Lung (tissue), 17 donors: ENCODE measurements at places on chromosomes 7 and 10.
A peak's percentile ranks its signal among the peaks of the same experiment; 100 is the strongest.

DNA sequence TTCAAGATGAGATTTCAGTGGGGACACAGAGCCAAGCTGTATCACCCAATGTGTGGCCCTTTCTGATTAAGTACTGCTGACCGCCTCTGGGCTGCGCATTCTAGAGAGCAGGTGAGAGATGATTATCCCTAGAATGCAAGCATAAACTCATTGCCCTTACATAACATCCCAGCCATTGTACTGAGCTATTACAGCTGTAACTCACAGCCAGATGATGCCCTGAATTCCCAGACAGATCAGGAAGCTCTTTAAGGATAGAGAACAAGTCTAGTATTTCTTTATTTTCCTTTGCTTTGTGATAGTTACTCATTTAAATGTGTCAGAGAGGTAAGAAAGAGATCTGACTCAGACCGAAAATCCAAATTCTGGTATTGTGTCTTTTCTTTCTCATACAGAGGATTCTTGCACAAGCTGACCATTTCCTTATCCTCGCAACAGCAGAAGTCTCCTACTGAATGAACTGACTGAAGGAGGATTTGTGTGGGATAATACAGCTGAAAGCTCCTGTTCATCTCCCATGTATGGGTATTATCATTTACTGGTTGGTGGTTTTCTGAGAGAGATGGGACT, 58.4 kb downstream of the ZNF22 start:
- H3K27ac ChIP-seq = no peak overlapping the region
- no peaks in the 10 kb centered on the region for H3K4me1 ChIP-seq
- no peak for DNase-seq
- no peak overlapping the region for H3K4me3 ChIP-seq
- H3K27me3 ChIP-seq = no peaks in the 10 kb centered on the region

- peaks cover 5% of the 10 kb centered on the region for H3K4me1 ChIP-seq
- peak overlapping the region; percentile 96 for H3K4me3 ChIP-seq
- no peaks in the 10 kb centered on the region for H3K27me3 ChIP-seq
- H3K27ac ChIP-seq = peak overlapping the region; percentile 93
- DNase-seq = no peak
- H3K36me3 ChIP-seq = no peaks in the 10 kb centered on the region
Measured at GRCh38 chr7:98107313-98107721, 655 bp downstream of the LMTK2 start.

GRCh38 chr7:157273208-157274093, 63.4 kb upstream of the DNAJB6 start:
- no peak overlapping the region for H3K4me3 ChIP-seq
- DNase-seq = peak; percentile 64
- H3K36me3 ChIP-seq = peaks cover 1% of the 10 kb centered on the region
- H3K27me3 ChIP-seq = no peaks in the 10 kb centered on the region
- H3K27ac ChIP-seq = no peak overlapping the region
- H3K4me1 ChIP-seq = no peaks in the 10 kb centered on the region

DNA sequence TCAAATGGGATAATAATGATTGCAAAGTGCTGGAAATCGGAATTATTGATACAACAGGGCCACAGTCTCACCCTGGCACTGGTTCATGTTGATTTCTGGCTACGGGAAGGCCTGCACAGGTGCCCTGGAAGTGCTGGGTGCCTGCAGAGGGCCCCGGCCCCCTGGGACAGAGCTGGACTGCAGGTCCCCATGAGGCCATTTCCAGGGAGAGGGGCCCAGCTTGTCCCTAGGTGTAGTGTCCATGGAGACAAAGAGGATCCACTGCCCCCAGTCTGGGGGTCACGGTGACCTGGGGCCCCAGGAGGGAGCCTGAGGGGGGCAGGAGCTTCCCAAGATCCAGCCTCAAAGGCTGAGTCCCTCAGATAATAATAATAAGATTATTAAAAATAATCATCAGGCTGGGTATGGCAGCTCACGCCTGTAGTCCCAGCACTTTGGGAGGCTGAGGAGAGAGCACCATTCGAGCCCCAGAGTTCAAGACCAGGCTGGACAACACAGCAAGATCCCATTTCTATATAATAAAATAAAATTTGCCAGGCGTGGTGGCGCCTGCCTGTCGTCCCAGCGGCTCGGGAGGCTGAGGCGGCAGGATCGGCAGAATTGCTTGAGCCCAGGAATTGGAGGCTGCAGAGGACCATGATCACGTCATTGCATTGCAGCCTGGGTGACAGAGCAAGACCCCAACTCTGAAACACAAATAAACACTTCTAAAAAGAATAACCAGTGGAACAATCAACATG, 98.1 kb downstream of the MICALL2 start:
- H3K27me3 ChIP-seq = peaks cover 9% of the 10 kb centered on the region
- H3K4me3 ChIP-seq = no peak overlapping the region
- DNase-seq = no peak
- no peak overlapping the region for H3K27ac ChIP-seq
- no peaks in the 10 kb centered on the region for H3K4me1 ChIP-seq

- DNase-seq = peak; percentile 21
- no peaks in the 10 kb centered on the region for H3K36me3 ChIP-seq
- H3K4me3 ChIP-seq = no peak overlapping the region
- H3K27me3 ChIP-seq = no peaks in the 10 kb centered on the region
- H3K4me1 ChIP-seq = no peaks in the 10 kb centered on the region
- H3K27ac ChIP-seq = no peak overlapping the region
Measured at GRCh38 chr10:29144126-29144525, 144.7 kb upstream of the LYZL1 start.

- no peak within 1 kb of the TSS for H3K4me3 ChIP-seq
- H3K36me3 ChIP-seq = no peaks in the 10 kb centered on the region
- no peak within 1 kb of the TSS for H3K27ac ChIP-seq
- H3K27me3 ChIP-seq = no peaks in the 10 kb centered on the region
Measured at GRCh38 chr7:105581066-105581811, at the start of gene EFCAB10. TSS of gene EFCAB10 (minus strand) at chr7:105581493. CDS start at chr7:105581463, 30 bp downstream.

DNA sequence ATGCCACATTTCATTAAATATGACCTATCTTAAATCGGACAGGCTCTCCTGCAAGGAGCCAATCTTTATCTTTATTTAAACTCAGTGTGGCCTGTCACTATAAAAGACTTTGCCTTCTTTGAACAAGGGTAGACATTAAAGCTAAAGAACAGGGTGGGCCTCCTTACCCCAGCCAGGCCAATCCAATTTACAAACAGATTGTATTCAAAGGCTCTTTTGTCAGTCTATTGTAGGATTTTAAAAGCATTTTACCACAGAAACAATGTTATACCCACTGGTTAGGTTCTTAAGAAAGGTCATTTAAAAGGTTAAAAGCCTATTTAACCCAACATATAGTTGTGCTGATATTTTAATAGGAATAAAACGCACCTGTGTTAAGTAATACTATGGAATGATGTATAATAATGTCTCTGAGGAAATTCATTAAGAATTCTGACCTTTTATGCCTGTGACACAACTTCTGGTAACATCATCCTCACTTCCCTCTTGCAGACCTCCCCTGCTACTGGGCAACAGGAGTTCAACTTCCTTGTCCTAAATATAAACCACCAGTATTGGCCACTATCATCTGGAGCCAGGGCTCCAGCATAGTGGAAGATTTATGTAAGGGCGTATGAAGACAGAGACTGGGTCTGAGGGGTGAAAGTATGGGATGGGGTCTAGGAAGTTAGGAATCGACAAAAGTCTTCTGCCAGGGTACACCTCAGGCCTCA, 32.5 kb downstream of the MTERF1 start:
- H3K4me1 ChIP-seq = no peaks in the 10 kb centered on the region
- H3K36me3 ChIP-seq = no peaks in the 10 kb centered on the region
- no peak overlapping the region for H3K27ac ChIP-seq

DNA sequence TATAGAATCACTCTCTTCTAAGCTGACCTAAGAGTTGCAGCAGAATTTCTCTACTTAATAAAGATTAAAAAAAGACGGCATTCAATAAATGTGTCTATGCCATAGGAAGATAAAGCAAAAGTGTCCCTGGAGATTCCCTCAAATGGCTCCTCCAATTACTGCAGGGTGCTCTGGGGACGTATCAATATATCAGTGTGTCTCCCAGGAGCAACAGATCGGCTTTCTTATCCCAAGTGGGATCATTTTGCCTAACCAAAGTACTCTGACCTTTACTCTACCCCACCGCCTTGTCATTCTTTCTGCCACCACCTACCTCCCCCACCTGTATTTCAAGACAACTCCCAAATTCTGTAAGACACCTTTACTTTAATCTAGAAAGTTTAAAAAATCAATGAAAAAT, 202.0 kb upstream of the SEMA3C start:
- H3K27ac ChIP-seq = no peak overlapping the region
- no peak for DNase-seq
- H3K27me3 ChIP-seq = no peaks in the 10 kb centered on the region
- H3K4me1 ChIP-seq = no peaks in the 10 kb centered on the region

- no peak overlapping the region for H3K27ac ChIP-seq
- no peaks in the 10 kb centered on the region for H3K4me1 ChIP-seq
- no peak for DNase-seq
- H3K36me3 ChIP-seq = no peaks in the 10 kb centered on the region
Measured at GRCh38 chr7:156069891-156070290, 257.6 kb upstream of the SHH start.

- peaks cover 11% of the 10 kb centered on the region for H3K4me1 ChIP-seq
- H3K27me3 ChIP-seq = no peaks in the 10 kb centered on the region
- no peak for DNase-seq
- H3K36me3 ChIP-seq = peaks cover 5% of the 10 kb centered on the region
- H3K4me3 ChIP-seq = no peak overlapping the region
Measured at GRCh38 chr7:129376076-129376777, 58.0 kb upstream of the STRIP2 start.

- no peaks in the 10 kb centered on the region for H3K4me1 ChIP-seq
- no peaks in the 10 kb centered on the region for H3K27me3 ChIP-seq
- H3K4me3 ChIP-seq = no peak overlapping the region
- no peak overlapping the region for H3K27ac ChIP-seq
- H3K36me3 ChIP-seq = no peaks in the 10 kb centered on the region
Measured at GRCh38 chr7:138745189-138745588, 44.0 kb upstream of the SVOPL start.

DNA sequence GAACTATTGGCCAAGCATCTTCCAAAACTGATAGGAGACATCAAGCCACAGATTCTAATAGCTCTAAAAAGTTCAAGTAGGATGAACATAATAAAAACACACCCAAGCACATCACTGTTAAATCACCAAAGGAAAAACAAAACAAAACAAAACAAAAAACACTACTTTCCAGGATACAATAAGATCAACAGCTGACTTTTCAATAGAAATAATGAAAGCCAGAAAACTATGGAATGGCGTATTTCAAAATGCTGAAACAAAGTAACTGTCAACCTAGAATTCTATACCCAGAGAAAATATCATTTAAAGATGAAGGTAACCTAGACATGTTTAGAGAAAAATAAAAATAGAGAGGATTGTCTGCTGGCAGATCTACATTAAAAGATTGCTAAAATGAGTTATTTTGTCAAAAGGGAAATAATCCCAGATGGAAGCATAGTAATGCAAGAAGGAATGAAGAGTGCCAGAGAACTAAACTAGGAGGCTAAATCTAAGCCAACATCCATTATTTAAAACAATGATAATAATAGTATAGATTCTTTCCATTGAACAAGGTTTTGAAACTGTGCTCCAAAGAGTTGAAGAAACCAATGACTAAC, 13.9 kb downstream of the TUBAL3 start:
- no peaks in the 10 kb centered on the region for H3K4me1 ChIP-seq
- no peak for DNase-seq
- H3K27me3 ChIP-seq = no peaks in the 10 kb centered on the region
- H3K4me3 ChIP-seq = no peak overlapping the region
- no peak overlapping the region for H3K27ac ChIP-seq

GRCh38 chr7:150838965-150839650, 13.2 kb upstream of the AOC1 start:
- no peak overlapping the region for H3K4me3 ChIP-seq
- no peaks in the 10 kb centered on the region for H3K27me3 ChIP-seq
- DNase-seq = no peak
- no peaks in the 10 kb centered on the region for H3K4me1 ChIP-seq

DNA sequence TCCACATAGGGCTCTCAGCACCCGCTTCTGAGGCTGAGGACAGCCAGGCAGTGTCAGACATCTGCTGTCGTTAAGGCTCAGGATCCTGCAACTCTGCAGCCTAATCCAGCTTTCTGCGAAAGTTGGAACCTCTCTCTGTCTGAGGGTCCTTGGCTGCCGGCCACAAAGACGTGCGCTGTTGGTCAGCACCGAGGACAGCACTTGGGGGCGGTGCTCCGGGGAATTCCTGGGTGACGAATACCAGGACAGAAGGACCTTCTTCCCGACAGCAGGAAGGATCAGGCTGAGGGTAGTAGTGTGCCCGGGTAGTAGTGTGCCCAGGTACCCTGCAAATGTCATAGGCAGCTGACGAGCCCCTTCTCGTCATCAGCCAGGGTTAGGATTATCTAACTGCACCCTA, 16.0 kb upstream of the RASGEF1A start:
- H3K36me3 ChIP-seq = no peaks in the 10 kb centered on the region
- peaks cover 4% of the 10 kb centered on the region for H3K4me1 ChIP-seq
- H3K27me3 ChIP-seq = no peaks in the 10 kb centered on the region
- H3K27ac ChIP-seq = no peak overlapping the region

DNA sequence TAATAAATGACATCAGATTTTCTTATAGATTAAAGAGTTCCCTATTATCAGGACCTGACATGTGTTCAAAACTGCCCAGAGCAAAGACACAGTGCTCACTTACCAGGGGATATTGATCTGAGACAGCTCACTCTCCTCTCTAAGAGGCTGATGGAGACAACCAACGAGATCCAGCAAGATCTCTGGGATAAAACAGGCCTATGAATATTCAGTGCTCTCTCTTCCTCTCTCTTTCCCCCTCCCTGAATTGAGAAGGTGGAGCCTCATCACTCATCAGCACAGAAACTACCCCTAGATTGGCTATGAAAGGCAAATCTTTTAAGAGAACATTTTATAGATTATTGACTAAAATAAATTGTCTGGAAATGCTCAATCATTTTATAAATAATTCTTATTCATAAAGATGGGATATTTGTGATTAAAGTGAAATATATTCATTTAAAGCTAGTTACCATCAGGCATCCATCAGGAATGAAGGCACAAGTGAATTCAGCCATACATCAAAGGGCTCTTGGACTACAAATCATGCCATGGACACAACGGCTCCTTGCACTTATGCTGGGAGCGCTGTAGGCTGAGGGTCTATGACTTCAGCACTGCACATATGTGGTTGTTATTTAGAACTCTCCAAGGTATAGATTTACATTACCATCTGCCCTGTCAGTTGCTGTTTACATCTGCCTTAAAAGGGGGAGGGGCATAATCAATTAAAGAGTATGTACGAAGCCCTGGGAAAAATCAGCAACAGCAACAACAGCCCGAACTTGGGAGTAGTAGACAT, 3.4 kb upstream of the PPP1R17 start:
- DNase-seq = no peak
- no peaks in the 10 kb centered on the region for H3K4me1 ChIP-seq
- no peak overlapping the region for H3K27ac ChIP-seq

GRCh38 chr10:102368077-102368476, 27.4 kb upstream of the NFKB2 start:
- no peak overlapping the region for H3K4me3 ChIP-seq
- peak overlapping the region; percentile 0 for H3K27ac ChIP-seq

- H3K4me3 ChIP-seq = peak overlapping the region; percentile 60
- H3K36me3 ChIP-seq = no peaks in the 10 kb centered on the region
- H3K4me1 ChIP-seq = peaks cover 38% of the 10 kb centered on the region
- H3K27me3 ChIP-seq = no peaks in the 10 kb centered on the region
- H3K27ac ChIP-seq = peak overlapping the region; percentile 93
Measured at GRCh38 chr10:118045837-118046394, 825 bp downstream of the RAB11FIP2 start.
